ENCODE measurements at places on chromosomes 5 and 9. TPM values are rescaled to one million over a fixed set of nuclear protein-coding genes. Genes with fewer than 3 reads are reported as not detected.

PCDHA10 gene
- 20.3 TPM for total RNA-seq

DNA sequence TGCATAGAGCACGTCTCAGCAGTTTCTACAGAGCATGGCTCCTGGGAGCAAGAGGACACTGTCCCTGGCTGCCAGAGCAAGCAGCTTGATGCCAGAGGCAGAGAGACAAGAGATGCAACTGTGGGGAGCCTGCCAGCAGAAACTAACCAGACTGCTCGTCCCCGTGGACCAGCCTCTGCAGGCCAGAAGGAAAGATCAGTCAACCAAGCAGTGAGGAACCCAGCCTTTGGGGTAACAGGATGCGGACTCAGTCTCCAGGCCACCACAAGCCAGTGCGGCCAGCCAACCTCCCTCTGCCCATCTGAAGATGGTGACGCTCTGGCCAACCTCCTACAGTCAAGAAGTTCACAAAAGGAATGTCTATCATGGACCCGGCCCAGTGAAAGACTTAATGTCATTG, 3.7 kb downstream of the SURF4 start:
- no peak for DNase-seq
- H3K4me1 ChIP-seq: peaks cover 52% of the 10 kb centered on the region
- H3K27me3 ChIP-seq: no peaks in the 10 kb centered on the region
- peak overlapping the region; percentile 33 for H3K27ac ChIP-seq
- H3K4me3 ChIP-seq: peak overlapping the region; percentile 66

GRCh38 chr5:37034955-37035354, 158.4 kb downstream of the NIPBL start:
- H3K4me3 ChIP-seq: no peak overlapping the region
- no peak overlapping the region for H3K27ac ChIP-seq
- DNase-seq: no peak
- no peaks in the 10 kb centered on the region for H3K27me3 ChIP-seq
- H3K4me1 ChIP-seq: no peaks in the 10 kb centered on the region
- peaks cover 11% of the 10 kb centered on the region for H3K36me3 ChIP-seq

DNA sequence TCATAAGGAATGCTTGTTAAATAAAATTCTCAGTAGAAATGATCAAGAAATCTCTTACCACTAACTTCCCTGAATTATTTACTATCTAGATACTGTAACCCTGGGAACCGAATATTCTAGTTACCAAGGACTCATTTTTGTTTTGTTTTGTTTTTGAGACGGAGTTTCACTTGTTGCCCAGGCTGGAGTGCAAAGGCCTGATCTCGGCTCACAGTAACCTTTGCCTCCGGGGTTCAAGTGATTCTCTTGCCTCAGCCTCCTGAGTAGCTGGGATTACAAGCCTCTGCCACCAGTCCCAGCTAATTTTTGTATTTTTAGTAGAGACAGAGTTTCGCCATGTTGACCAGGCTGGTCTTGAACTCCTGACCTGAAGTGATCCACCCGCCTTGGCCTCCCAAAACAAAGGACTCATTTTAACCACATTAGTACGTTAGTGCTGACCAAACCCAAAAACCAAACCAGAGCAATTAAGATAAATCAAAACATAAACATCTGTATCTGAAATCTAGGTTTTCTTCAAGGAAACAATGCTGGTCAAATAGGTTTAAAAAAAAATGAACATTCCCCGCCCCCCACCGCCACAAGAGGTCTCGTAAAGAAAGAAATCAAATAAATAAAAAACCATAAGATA, 3.7 kb downstream of the TXN start:
- peak overlapping the region; percentile 72 for H3K27ac ChIP-seq
- peak overlapping the region; percentile 97 for H3K4me3 ChIP-seq
- no peak for DNase-seq
- H3K36me3 ChIP-seq: peaks cover 17% of the 10 kb centered on the region

DNA sequence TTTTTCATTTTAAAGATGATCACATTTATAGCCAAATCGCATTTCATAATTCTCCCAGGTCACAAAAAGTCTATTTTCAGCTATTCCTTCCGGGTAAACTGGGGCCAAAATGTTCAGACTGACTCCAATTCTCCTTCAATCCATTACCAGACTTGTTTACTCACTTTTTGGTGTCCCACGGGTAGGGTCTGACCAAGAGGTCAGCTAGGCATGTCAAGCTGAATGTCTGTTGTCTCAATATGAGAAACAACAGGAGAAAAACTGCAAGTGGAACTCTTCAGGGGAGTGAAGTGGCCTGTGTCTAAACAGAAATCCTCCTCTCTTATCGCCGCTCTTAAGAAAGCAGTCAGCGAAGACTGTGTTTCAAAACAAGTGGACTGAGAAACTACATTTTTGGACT, 171.3 kb downstream of the APBA1 start:
- H3K4me1 ChIP-seq: peaks cover 27% of the 10 kb centered on the region
- no peak overlapping the region for H3K27ac ChIP-seq
- H3K36me3 ChIP-seq: no peaks in the 10 kb centered on the region
- H3K27me3 ChIP-seq: peaks cover 9% of the 10 kb centered on the region
- DNase-seq: no peak
- H3K4me3 ChIP-seq: no peak overlapping the region

F12 gene
- total RNA-seq: 5.7 TPM

DNA sequence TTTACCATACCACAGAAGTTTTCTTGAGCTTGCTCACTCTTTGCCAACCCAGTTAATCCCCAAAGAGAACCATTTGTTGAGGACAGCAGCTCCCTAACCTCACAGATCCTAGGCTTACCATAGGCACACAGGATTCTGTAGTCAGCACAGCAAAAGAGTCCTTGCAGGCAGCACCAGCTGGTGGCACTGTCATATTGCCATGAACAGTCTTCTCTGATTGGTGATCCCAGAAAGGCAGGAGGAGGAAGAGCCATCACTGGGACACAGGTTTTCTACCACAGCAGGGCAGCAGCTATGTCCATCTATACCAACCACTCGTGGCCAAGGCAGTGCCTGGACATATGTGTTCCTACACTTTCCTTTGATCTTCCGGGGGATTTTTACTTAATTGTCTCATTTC, 297.1 kb upstream of the CD180 start:
- H3K27ac ChIP-seq: no peak overlapping the region
- no peaks in the 10 kb centered on the region for H3K27me3 ChIP-seq
- H3K36me3 ChIP-seq: no peaks in the 10 kb centered on the region
- peaks cover 21% of the 10 kb centered on the region for H3K4me1 ChIP-seq
- no peak overlapping the region for H3K4me3 ChIP-seq
- no peak for DNase-seq

- H3K27ac ChIP-seq: no peak overlapping the region
- DNase-seq: no peak
- peaks cover 3% of the 10 kb centered on the region for H3K27me3 ChIP-seq
- H3K4me1 ChIP-seq: peaks cover 13% of the 10 kb centered on the region
Observed at GRCh38 chr5:133432956-133433532, 179.3 kb downstream of the FSTL4 start.

- peak; percentile 82 for DNase-seq
- no peaks in the 10 kb centered on the region for H3K27me3 ChIP-seq
- peaks cover 61% of the 10 kb centered on the region for H3K4me1 ChIP-seq
- no peaks in the 10 kb centered on the region for H3K36me3 ChIP-seq
- peak overlapping the region; percentile 75 for H3K4me3 ChIP-seq
Observed at GRCh38 chr9:129482521-129483414, 138.1 kb downstream of the C9orf50 start.

- no peak for DNase-seq
- no peaks in the 10 kb centered on the region for H3K36me3 ChIP-seq
- no peak overlapping the region for H3K27ac ChIP-seq
- H3K27me3 ChIP-seq: peaks cover 63% of the 10 kb centered on the region
- no peak overlapping the region for H3K4me3 ChIP-seq
- H3K4me1 ChIP-seq: no peaks in the 10 kb centered on the region
Observed at GRCh38 chr5:133618141-133618540, 5.8 kb upstream of the FSTL4 start.

- no peaks in the 10 kb centered on the region for H3K27me3 ChIP-seq
- peaks cover 4% of the 10 kb centered on the region for H3K4me1 ChIP-seq
- H3K36me3 ChIP-seq: no peaks in the 10 kb centered on the region
- DNase-seq: no peak
- H3K27ac ChIP-seq: no peak overlapping the region
Observed at GRCh38 chr5:106094839-106095238, 1575.9 kb downstream of the EFNA5 start.

S1PR3 gene
- total RNA-seq: 9.3 TPM

- peak overlapping the region; percentile 98 for H3K27ac ChIP-seq
- DNase-seq: no peak
- peaks cover 25% of the 10 kb centered on the region for H3K4me1 ChIP-seq
- no peaks in the 10 kb centered on the region for H3K27me3 ChIP-seq
- no peaks in the 10 kb centered on the region for H3K36me3 ChIP-seq
- H3K4me3 ChIP-seq: peak overlapping the region; percentile 97
Observed at GRCh38 chr5:119071561-119071995, 691 bp downstream of the DMXL1 start.

GRCh38 chr5:128303593-128303992, 220.0 kb downstream of the SLC12A2 start:
- no peak for DNase-seq
- H3K27ac ChIP-seq: no peak overlapping the region
- no peaks in the 10 kb centered on the region for H3K27me3 ChIP-seq
- H3K4me1 ChIP-seq: no peaks in the 10 kb centered on the region

DNA sequence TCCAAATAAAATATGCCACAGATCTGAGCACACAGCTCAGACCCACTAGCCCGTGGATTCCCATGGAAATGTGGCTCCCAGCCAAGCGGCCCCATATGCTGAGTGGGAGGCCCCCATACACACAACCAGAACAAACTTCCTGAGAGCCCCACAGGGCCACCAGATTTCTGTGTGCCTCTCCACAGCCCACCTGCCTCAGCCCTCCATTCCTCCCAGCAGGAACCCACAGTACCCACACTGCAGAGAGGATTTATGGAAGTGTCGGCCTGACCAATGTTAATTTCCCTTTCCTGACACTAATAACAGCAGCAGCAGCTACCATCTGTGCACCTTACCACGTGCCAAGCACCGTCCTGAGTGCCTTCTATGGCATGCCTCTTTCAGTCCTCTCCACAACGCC, 99.3 kb upstream of the SPOCK1 start:
- no peaks in the 10 kb centered on the region for H3K36me3 ChIP-seq
- H3K4me3 ChIP-seq: no peak overlapping the region
- no peaks in the 10 kb centered on the region for H3K4me1 ChIP-seq
- DNase-seq: no peak

GRCh38 chr9:124040935-124041816, 29.6 kb downstream of the LHX2 start:
- peaks cover 6% of the 10 kb centered on the region for H3K4me1 ChIP-seq
- no peak overlapping the region for H3K27ac ChIP-seq
- peak overlapping the region; percentile 68 for H3K4me3 ChIP-seq
- H3K27me3 ChIP-seq: peaks cover 91% of the 10 kb centered on the region

DNA sequence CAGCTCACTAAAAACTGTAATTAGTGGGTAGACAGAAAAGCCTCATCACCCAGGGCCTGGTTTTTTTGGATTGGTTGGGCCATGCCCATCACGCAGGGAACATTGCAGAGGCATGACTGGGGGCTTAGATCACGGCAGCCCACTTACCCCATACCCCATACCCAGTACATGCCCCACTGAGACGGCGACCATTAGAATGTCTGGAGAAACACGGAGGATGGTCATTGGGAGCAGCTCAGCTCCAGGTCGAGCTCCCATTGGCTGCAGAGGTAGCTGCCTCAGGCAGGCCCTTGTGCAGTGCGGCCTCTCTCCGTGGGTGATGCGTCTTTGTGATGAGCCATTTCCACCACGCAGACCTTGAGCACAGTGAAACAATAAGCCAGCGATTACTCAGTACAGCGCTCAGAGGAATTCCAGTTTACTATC, 204.0 kb downstream of the GADD45G start:
- no peak overlapping the region for H3K4me3 ChIP-seq
- peaks cover 22% of the 10 kb centered on the region for H3K27me3 ChIP-seq
- H3K36me3 ChIP-seq: no peaks in the 10 kb centered on the region

DNA sequence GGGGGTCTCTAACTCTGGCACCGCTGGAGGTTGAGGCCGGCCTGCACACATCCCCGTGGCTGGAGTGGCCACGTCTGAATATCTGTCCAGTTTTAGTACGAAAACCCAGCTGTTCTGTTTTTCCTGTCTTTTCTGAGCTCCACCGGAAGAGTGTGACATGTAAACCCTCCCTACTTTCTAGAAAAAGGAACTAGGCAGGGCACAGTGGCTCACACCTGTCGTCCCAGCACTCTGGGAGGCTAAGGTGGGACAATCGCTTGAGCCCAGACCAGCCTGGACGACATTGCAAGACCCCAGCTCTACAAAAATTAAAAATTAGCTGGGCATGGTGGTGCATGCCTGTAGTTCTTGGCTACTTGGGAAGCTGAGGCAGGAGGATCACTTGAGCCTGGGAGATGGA, 8.2 kb upstream of the PHYKPL start:
- no peak overlapping the region for H3K27ac ChIP-seq
- peaks cover 5% of the 10 kb centered on the region for H3K4me1 ChIP-seq
- H3K27me3 ChIP-seq: peaks cover 3% of the 10 kb centered on the region
- H3K36me3 ChIP-seq: no peaks in the 10 kb centered on the region
- no peak for DNase-seq

GABRB2 gene
- 2.5 TPM for total RNA-seq

DNA sequence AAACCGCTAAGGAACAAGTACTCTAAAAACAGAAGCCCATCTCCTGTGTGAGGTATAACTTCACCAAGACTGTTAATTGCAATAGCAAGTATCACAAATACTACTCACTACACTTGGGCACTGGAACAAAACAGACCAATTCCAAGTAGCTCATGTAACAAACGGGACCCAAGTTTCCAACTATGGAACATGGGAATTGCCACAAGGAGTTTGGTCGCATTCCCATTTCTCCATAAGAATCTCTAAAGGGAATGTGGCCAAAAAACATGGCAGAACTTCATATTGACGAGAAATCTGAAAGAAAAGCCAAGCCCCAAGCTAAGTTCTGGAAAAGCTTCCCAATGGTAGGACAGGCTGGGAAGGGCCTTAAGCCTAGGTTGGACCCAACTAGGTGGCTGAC, 162.5 kb downstream of the MAPKAP1 start:
- no peak overlapping the region for H3K27ac ChIP-seq
- peaks cover 34% of the 10 kb centered on the region for H3K4me1 ChIP-seq
- H3K4me3 ChIP-seq: no peak overlapping the region
- no peak for DNase-seq
- peaks cover 5% of the 10 kb centered on the region for H3K36me3 ChIP-seq
- no peaks in the 10 kb centered on the region for H3K27me3 ChIP-seq

DNA sequence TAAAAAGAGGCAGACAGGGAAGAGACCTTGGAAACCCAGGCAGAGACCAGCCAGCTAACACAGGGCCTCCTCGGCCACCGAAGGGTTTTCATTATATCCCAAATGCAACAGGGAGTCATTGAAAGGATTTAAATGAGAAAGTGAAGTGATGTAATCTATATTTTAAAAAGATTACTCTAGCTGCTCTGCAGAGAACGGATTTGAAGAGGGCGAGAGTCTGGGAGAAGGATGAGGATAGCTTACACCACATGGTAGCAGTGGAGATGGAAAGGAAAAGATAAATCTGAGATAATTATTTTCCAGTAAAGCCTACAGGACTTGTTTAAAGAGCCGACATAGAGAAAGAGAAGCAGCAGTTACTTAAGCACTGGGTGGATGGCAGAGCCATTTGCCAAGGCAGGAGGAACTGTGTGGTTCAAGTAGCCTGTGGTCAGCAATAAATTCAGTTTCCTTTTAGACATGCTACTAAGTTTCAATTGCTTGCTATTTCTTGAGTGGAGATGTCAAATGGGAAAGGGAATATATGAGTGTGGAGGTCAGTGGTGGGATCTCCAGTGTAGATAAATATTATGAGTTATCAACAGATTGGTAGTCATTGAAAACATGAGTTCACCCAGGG, 9.3 kb downstream of the FBN2 start:
- no peaks in the 10 kb centered on the region for H3K27me3 ChIP-seq
- H3K4me3 ChIP-seq: no peak overlapping the region
- H3K36me3 ChIP-seq: peaks cover 42% of the 10 kb centered on the region
- peak overlapping the region; percentile 15 for H3K27ac ChIP-seq

- H3K4me3 ChIP-seq: no peak overlapping the region
- no peak for DNase-seq
- H3K4me1 ChIP-seq: no peaks in the 10 kb centered on the region
- no peak overlapping the region for H3K27ac ChIP-seq
Observed at GRCh38 chr5:32942225-32942989, 231.3 kb downstream of the NPR3 start.

ASPN gene
- total RNA-seq: not detected
